ENCODE measurements at places on chromosomes 13 and 19.

GRCh38 chr19:1839658-1840540 lies 8.4 kb downstream of the REXO1 start:
- H3K36me3 ChIP-seq = peaks cover 4% of the 10 kb centered on the region
- H3K27ac ChIP-seq = no peak overlapping the region
- H3K27me3 ChIP-seq = no peaks in the 10 kb centered on the region
- DNase-seq = no peak

DNA sequence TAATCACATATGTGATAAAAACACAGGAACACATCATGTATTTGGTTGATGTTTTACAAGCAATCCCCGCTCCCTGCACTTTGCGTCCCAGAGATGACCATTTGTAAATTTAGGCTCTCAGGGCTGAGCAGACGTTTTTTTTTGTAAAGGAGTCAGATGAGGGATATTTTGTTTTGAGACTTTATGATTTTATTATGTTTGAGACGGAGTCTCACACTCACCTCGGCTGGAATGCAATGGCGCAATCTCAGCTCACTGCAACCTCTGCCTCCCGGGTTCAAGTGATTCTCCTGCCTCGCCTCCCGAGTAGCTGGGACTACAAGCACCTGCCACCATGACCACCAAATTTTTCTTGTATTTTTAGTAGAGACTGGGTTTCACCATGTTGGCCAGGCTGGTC lies 1.4 kb downstream of the TLE6 start:
- no peak overlapping the region for H3K27ac ChIP-seq
- no peaks in the 10 kb centered on the region for H3K27me3 ChIP-seq
- H3K4me1 ChIP-seq = peaks cover 5% of the 10 kb centered on the region
- H3K36me3 ChIP-seq = no peaks in the 10 kb centered on the region

DNA sequence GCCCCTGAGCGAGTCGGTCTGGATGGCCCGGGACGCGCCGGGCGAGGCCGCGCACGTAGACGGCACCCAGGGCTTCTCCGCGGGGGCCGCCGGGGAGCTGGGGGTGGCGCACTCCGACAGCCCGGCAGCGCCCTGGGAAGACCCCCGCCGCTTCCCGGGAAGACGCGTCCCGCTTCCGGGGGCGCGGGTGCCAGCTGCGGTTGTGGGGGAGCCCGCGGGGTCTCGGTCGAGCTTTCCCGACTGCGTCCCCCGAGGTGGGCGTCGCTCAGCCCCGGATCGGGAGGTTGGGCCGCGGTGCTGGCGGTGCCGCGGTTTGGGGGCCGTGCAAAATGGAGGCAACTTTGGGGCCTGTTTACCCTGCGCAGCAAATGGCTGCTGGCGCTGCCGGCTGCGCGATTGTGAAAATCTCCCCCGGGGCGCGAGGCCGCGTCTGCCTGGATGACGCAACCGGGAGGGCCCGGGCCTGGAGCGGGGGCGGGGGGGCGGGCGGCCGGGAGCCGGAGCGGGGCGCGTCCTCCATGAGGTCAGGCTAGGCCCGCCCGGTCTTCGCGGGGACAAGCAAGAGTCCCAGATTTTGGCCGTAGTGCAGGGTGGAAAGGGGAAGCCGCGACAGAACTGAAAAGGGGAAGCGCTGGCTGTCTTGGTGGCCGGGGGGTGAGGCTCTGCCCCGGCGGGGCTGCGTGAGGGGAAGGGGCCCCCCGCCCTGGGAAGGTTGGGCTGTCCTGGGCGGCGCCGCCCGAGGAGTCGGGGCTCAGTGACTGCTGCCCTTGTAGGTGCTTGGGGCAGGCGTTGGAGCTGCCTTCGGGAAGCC lies 11.3 kb downstream of the PEAK3 start:
- H3K27me3 ChIP-seq = no peaks in the 10 kb centered on the region
- no peak overlapping the region for H3K27ac ChIP-seq

GRCh38 chr13:50942630-50943311 lies 33.2 kb downstream of the RNASEH2B start:
- H3K27ac ChIP-seq = no peak overlapping the region
- H3K4me1 ChIP-seq = no peaks in the 10 kb centered on the region
- no peak for DNase-seq

- H3K4me1 ChIP-seq = peaks cover 4% of the 10 kb centered on the region
- H3K27me3 ChIP-seq = no peaks in the 10 kb centered on the region
- H3K27ac ChIP-seq = no peak overlapping the region
Measured at GRCh38 chr19:40799558-40800338, 757 bp downstream of the EGLN2 start.

GRCh38 chr13:101654883-101655282 lies 202.4 kb downstream of the ITGBL1 start:
- no peaks in the 10 kb centered on the region for H3K36me3 ChIP-seq
- H3K27ac ChIP-seq = no peak overlapping the region
- H3K4me1 ChIP-seq = no peaks in the 10 kb centered on the region
- no peaks in the 10 kb centered on the region for H3K27me3 ChIP-seq

Data from H9 (cell line).